Stimulated activated CD4-positive, alpha-beta T cell treated with anti-CD3 and anti-CD28 coated beads, Interleukin-2, amount 100 ng/mL, for 48 hours (primary cell): ENCODE measurements at places on chromosomes 12 and 14.

GRCh38 chr14:99182548-99183250 is 89.3 kb downstream of the BCL11B start:
- DNase-seq = no peak

- DNase-seq = no peak
Observed at GRCh38 chr12:11147420-11147819, 13.0 kb upstream of the TAS2R30 start.

DNA sequence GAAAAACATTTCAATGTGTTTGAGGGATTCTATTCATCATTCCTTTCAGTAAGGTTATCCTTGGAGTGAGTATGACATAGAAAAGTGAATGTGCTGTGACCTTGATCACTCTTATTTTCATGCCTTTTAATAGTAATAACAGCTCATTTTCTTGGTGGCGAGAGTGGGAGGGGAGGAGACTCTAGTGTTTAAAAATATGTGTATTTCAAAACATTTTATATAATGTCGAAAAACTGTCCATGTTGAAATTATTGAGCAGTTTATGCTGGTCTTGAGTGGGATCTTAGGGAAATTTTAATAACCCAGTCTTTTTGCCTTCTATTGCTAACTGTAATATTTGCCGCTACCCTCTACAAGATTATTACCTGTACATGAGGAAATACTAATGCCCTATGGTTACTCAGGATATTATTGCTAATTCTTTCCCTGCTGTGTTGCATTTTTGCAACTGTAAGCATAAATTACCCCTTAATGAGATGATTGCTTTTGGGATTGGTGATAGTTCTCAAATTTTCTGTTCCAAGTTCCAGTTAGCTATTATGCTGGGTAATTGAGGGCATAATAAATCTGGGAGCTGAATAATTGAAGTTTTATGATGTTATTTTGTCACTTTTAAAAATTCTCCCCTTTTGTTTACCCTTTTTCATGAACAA is 21.9 kb downstream of the ATF7IP start:
- DNase-seq = no peak

GRCh38 chr12:109743076-109743910 is 29.7 kb downstream of the FAM222A start:
- DNase-seq = no peak

- no peak for DNase-seq
Observed at GRCh38 chr12:41486718-41487117, 298.6 kb downstream of the PDZRN4 start.

DNA sequence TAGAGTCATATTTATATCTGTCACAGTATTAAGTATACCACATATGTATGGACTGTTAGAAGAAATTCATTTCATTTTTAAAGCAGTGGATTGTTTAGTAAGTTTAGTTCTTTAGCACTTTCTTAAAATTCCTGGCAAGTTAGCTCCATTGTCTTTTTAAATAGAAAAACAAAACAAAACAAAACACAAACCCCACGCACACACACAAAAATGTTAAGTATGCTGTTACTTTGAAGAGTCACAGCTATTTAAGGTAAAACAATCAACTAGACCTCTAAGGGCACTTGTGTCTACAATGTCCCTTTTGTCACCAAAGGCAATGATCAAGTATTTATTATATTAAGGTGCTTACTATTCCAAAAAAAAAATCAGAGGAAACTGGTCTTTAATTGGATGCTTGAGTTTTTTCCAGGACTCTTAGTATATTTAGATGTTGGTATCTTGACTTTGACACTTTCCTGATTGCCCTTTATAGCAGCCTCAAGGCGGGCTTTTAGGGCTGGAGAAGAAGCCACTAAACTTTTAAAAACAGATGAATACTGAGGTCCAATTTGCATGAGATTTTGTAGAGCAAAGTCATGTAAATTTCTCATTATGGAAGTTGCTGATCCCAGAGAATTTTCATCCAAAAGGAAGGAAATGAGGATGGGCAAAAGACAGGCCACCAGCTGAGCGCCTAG is 85.5 kb upstream of the HECTD1 start:
- DNase-seq = no peak

GRCh38 chr14:63180011-63180410 is 24.2 kb upstream of the RHOJ start:
- DNase-seq = no peak

- no peak for DNase-seq
Observed at GRCh38 chr14:93984987-93985410, 8.6 kb upstream of the ASB2 start.

DNA sequence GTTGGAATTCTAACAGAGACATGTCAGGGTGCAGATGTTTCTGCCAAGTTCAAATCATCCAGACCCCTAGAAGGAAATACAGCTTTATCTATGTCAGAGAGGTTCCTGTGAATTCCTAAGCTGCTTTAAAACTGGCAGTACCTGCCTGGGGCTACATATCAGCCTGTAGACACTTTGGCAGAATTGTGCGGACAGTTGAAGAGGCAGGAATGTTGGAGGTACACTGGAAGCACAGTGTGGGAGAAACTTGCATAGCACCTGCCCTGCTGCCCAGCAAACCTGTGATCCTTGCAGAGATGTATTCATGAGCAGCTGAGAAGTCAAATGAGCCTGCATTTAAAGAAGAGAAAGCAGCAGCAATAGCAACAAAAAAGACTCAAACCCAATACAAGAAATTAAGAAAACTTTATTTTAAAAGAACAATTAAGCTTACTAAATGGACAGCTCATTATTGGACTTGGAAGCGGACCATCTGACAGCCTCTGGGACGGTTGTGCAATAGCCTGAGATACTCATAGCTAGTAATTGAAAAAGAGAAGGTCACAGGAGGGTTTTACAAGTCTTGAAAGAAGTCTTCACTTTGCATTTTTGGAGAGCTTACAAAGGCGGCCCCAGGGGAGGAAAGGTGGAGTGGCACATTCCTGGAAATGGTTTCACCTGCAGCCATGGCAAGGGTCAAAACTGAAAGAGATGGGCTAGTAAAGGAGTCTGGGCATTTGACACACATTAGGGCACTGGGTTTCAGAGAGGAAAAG is 280.9 kb upstream of the FLRT2 start:
- no peak for DNase-seq

DNA sequence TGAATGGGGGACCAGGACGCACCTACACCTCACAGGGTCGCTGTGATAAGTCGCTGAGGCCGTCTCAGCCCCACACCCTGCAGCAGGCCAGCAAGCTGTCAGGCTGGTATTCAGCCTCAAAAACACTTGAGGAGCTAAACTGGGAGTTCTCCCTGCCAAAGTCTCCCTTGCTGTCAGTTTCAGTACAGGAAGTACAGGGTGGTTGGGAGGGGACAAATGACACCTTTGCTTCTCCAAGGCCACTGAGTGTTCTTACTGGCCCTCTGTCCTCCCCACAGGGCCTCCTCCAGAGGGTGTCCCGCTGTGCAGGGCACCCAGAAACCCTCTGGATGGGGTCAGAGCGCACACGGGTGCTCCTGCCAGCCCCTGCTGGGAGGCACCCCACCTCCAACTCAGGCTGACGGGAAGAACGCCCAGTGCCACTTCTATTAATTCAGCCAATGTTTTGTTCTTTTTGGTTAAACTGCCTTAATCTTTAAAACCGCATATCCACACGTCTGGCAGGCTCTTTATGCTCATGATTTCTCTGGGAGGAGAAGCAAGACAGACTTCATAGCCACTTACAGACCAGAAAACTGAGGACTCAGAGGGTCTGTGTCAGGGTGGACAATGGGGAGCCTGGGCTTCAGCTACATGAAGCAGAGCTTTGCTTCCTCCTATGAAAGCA is 75.9 kb downstream of the ITPK1 start:
- DNase-seq = no peak
